ENCODE measurements at places on chromosomes 7 and 10. TPM values are rescaled to one million over a fixed set of nuclear protein-coding genes. Genes with fewer than 3 reads are reported as not detected.

TCERG1L gene
- total RNA-seq = 0.32 TPM

CCL26 gene
- total RNA-seq = not detected

ZPBP gene
- total RNA-seq = not detected

TNRC18 gene
- 111 TPM for total RNA-seq

NXPH1 gene
- 0.95 TPM for total RNA-seq

IFIT1B gene
- not detected for total RNA-seq

SH2D4B gene
- 0.18 TPM for total RNA-seq

CYP17A1 gene
- not detected for total RNA-seq

EPHA1 gene
- not detected for total RNA-seq

ENTPD7 gene
- 6.7 TPM for total RNA-seq

OR6V1 gene
- not detected for total RNA-seq

HOXA6 gene
- total RNA-seq = not detected

LRIT1 gene
- not detected for total RNA-seq

ANXA8 gene
- total RNA-seq = 0.32 TPM

OR2A12 gene
- total RNA-seq = not detected

NRCAM gene
- total RNA-seq = 3.4 TPM

TET1 gene
- total RNA-seq = 21.0 TPM

RET gene
- 0.09 TPM for total RNA-seq

IFIT3 gene
- total RNA-seq = 0.24 TPM

CLCN1 gene
- total RNA-seq = 0.11 TPM

GIMAP4 gene
- total RNA-seq = 0.24 TPM

Data from cardiac muscle cell (in vitro differentiated cells and primary cell).